ENCODE measurements at places on chromosomes 6 and 20.

GRCh38 chr6:68039641-68040311 is 595.3 kb upstream of the ADGRB3 start:
- no peak for DNase-seq

DNA sequence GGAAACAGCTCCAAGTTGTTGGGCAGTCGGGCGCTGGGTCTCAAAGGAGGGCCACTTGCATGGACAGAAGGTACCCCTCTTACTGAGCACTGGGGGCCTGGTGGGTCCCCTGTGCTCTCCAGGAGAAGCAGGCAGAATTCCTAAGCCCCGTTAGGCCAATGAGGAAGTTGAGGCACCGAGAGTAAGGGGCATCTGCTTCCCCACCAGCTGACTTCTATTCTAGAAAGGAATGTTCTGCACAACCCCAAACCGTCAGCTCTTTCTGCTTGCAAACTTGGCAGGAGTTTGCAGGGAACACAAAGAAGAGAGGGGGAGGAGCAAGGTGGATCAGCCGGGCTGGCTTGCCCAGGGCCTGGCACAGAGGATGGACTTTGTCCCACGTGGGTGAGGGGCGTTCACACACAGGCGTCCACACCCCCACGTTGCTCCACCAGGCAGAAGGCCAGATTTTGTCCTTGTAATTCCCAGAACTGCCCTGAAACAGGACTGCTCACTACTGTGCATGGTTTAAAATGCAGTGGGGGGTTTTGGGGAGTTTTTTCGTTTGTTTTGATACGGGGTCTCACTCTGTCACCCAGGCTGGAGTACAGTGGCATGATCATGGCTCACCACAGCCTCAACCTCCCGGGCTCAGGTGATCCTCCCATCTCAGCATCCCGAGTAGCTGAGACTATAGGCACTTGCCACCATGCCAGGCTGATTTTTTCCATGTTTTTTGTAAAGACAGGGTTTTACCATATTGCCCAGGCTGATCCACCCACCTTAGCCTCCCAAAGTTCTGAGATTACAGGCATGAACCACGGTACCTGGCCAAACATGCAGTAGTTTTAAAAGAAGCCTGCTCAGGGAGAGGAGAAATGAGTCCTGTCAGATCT is 93.3 kb downstream of the SNX5 start:
- peak; percentile 57 for DNase-seq

- DNase-seq = no peak
These were observed 3.4 kb downstream of the CLPSL1 start for GRCh38 chr6:35784200-35784599.

DNA sequence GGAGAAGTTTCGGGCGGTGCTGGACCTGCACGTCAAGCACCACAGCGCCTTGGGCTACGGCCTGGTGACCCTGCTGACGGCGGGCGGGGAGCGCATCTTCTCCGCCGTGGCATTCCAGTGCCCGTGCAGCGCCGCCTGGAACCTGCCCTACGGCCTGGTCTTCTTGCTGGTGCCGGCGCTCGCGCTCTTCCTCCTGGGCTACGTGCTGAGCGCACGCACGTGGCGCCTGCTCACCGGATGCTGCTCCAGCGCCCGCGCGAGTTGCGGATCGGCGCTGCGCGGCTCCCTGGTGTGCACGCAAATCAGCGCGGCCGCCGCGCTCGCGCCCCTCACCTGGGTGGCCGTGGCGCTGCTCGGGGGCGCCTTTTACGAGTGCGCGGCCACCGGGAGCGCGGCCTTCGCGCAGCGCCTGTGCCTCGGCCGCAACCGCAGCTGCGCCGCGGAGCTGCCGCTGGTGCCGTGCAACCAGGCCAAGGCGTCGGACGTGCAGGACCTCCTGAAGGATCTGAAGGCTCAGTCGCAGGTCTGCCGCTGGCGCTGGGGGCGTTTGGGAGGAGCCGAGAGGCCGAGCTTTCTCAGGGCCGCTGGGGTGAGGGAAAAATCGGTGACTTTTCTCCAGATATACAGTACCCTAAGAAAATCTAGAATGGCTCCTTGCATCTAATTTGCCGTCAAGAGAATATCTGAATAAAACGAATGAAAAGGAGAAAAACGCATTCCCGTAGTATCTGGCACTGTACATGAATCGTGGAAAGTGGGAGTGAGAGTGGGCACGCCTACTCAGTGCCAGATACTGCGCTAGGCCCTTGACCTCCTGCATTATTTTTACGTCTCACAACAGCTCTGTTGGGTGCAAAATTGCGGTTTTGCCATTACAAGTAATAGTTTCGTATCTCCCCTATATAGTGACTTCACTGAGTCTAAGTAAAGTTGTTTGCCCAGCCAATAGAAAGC is 1.0 kb downstream of the CALHM6 start:
- DNase-seq = peak; percentile 7

GRCh38 chr20:12687476-12687875 is 321.3 kb upstream of the SPTLC3 start:
- DNase-seq = no peak

DNA sequence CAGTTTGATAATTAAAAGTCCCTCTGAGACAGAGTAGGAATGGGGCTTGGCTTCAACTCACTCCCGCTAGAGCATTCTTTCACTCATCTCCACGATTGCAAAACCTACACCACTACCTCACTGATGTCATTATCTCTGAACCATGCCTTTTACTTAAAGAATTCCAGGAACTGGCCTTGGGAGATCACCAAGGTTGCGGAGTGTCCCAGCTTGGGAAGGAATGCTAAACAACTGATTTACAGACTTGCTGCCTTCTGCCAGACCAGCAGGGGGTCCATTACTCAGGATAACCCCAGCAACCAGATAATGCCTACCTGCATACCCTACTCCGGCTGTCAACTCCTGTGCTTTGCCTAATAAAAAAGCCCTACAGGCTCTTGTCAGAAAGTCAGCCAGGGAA is 102.2 kb upstream of the RALGAPA2 start:
- DNase-seq = no peak

GRCh38 chr6:14452567-14453527 is 335.3 kb downstream of the CD83 start:
- no peak for DNase-seq

All from heart right ventricle (tissue), 16 donors.